ENCODE measurements at places on chromosomes 3 and 15.

DNA sequence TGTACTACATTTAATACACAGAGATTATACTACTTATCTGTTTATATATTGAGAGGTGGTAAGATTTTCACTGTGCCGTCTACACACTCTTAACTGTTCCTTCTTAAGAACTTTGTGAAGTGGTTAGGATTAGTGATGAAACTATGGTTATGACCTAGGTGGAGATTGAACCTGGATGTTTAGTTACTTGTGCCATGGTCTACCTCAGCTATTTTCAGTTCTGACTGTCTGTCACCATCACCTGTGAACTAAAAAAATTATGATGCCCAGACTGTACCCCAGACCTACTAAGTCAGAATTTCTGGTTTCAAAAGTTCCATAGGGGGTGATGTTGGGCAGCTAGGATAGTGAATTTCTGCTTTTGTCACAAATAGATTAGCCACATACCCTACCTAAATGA, 6.4 kb downstream of the RASA2 start:
- DNase-seq = no peak

- DNase-seq = no peak
These were observed 52.6 kb downstream of the SLC12A6 start for GRCh38 chr15:34284937-34285336.

DNA sequence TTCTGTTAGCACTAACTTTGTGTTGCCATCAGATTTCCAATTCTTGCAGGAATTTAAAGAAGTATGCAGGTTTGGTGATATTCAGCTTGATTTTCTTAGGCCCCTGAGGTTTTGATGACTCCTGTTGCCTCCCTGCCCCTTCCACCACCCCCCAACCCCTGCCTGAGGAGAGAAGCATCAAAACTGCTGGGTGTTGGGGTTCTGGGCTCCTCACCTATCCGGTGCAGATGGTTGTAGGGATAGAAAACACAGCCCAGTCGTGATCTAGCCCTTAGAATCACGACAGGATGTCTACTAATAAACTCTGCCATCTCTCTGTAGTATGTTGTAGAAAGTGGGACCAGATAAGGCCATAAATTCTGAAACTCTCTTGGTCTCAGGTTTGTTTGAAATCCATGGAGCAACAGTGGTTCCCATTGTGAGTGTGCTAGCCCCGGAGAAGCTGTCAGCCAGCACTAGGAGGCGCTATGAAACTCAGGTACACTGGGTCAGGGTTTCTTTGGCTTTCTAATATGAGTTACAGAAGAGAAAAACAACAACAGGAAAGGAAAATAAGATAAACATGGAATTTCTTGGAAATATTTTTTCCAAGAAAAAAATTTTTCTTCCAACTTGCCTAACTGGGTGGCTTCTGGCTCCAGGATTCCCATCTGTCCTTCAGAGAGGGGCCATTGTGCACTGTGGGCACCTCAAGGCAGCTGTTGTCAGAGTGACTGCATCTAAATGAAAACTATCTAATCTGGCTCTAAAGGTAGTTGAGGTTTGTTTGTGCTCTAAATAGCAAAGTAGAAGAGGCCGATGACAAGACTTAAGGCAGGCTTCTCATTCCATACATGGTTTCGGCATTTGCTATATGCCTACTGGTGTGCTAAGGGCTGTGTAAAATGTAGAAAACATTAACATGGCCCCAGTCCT, 8.7 kb downstream of the SRP14 start:
- DNase-seq = no peak

DNA sequence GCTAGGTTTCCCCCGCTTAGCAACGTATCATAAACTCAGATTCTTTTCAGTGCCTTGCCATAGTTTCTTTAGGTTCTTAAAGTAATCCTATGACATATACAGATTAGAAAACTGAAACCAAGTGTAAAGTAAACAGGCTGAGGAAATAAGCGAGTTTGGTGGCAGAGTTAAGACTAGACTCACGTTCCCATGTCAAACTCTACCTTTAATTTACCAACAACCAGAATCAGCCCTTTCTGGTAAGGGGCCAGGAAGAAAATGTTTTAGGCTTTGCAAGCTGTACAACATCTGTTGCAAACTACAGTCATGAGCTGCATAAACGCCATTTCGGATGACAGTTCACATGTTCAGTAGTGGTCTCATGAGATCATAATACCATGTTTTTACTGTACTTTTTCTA, 128.0 kb upstream of the PRICKLE2 start:
- DNase-seq = no peak

DNA sequence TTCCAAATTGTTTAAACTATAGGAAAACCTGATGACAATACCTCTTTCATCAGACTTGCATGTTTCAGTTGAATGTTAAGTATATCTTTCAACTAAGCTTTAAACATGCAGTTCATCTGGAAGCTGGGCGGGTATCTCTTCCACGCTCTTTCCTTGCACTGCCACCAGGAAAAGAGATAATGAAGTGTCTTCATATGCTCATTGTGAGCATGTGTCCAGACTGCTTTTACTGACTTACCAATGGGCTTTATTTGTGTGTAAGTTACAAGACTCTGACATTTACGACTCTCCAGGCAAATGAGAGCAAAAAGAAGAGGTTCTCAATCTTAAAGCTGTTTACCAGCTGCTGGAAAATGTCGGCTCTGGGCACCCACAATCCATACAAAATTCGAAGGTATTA, 52.8 kb downstream of the TMEM212 start:
- no peak for DNase-seq

DNA sequence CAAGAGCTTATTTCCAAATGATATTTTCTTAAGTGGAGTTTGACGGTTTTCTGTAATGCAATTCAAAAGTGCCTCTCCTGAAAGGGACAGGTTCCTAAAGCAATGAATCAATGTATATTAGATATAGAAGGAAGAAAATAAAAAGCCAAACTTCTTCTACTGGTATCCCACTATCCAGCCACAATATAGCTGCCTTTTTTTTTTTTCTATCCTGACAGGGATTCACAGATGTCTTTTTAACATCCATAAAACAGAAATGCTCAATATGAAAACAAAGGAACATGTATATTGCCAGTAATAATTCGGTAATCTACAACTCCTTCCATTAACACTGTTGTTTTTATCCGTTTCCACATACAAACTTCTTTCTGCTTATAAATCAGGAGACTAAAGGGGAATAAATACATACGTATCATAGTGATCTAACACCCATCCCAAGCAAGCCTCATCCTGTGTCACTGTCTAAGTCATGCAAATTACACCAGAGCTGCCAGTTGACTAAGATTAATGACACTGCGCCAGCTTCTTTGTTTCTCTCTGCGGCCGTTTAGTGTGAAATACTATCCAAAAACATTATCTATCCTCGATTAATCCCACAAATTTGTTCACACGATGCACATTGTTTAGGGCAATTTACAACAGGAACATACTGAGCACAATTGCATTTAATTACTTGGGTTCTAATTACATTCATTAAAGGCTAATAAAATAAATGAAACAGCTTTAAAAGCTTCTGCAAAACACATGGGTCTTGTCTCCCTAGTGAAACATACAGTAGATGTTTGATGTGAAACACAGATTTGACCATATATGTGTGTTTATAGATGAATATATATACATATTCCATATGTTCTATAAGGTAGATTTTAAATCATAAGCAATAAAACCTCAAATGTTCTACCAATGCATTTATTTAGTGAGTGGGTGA, 51.9 kb upstream of the CDIN1 start:
- DNase-seq = no peak

GRCh38 chr15:70508561-70509281, 254.6 kb downstream of the UACA start:
- DNase-seq = no peak

DNA sequence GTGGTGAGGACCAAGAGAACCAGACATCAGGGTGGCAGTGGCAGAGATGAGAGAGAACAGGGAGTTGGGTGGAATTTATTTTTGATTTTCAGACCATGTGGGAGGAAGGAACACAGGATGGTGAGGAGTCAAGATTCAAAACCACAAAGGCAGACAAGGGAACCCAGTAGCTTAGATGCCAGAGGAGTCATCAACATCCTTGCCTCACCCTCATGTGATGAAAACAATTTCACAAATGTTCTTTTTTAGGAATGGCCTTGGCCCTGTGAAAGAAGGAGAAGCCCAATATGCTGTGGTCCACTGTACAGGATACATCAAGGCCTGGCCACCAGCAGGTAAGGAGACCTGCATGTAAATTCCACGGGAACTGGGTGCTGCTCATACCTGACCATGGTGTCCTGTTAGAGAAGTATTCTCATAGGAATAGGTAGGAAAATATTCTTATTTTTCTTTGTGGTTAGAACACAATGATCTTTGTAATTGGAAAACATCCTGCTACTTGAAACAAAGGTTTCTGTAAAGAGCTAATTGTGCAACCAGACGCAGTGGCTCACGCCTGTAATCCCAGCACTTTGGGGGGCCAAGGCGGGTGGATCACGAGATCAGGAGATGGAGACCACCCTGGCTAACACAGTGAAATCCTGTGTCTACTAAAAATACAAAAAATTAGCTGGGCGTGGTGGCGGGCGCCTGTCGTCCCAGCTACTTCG, 110.0 kb downstream of the ARNT2 start:
- no peak for DNase-seq

- no peak for DNase-seq
These were observed 91.1 kb downstream of the USP13 start for GRCh38 chr3:179743913-179744312.

GRCh38 chr3:78517965-78518364, 1249.8 kb downstream of the ROBO1 start:
- DNase-seq = no peak
